ENCODE measurements at places on chromosomes 12 and 14.

- DNase-seq: no peak
Observed at GRCh38 chr12:128339631-128340030, 72.7 kb downstream of the TMEM132C start.

- no peak for DNase-seq
Observed at GRCh38 chr12:6858799-6859198, 6.8 kb downstream of the USP5 start.

GRCh38 chr12:81080431-81080983, 2.6 kb downstream of the ACSS3 start:
- DNase-seq: peak; percentile 20

DNA sequence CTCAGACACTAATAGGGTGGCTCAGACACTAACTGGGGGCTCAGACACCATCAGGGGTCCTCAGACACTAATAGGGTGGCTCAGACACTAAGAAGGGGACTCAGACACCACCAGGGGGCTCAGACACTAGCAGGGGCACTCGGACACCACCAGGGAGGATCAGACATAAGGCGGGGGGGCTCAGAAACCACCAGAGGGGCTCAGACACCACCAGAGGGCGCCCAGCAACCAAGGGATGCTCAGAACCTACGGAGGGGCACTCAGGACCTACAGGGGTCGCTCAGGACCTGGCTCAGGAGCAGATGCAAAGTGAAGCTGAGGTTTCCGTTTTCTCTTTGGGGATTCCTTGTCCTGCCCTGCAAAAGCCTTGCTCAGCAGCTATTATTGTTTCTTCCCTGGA, 448.5 kb downstream of the TMEM121 start:
- DNase-seq: no peak

GRCh38 chr14:100554082-100554677, 33.0 kb downstream of the BEGAIN start:
- peak; percentile 39 for DNase-seq

- DNase-seq: no peak
Observed at GRCh38 chr12:54228471-54228870, 39.7 kb upstream of the SMUG1 start.

GRCh38 chr14:77022236-77022852, 6.2 kb downstream of the IRF2BPL start:
- DNase-seq: no peak

GRCh38 chr12:129193263-129193871, 340.1 kb downstream of the GLT1D1 start:
- DNase-seq: no peak

DNA sequence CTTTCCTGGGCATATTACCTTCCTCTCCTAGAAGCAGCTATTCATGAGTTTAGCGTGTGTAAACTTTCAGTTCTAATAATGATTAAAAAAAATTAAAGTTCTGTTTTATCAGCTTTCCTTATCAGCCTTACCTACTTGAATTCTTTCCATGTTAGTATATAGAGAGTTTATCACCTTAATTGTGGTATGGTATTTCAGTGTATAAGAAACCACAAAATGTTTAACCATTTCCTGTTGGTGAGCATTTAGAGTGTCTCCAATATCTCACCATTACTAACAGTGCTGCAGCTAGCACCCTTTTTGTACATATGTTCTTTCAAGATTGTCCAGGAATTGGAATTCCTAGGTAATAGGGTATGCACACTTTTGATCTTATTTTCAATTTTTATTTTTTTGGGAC, 89.5 kb downstream of the FBXO33 start:
- DNase-seq: no peak

DNA sequence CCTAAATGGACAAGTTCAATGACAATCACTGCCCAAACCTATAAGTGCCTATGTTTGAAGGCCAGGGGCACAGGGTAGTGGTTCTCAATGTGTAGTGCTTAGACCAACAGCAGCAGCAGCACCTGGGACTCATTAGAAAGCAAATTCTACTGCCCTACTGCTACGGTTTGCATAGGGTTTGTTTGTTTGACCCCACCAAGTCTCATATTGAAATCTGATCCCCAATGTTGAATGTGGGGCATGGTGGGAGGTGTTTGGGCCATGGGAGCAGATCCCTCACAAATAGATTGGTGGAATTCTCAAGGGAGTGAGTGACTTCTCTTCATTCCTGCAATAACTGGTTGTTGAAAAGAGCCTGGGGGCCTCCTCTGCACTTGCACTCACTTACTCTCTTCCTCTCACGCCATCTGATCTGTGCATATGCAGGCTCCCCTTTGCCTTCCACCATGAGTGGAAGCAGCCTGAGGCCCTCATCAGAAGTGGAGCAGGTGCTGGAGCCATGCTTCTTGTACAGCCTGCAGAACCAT, 39.5 kb downstream of the PPM1H start:
- DNase-seq: no peak

DNA sequence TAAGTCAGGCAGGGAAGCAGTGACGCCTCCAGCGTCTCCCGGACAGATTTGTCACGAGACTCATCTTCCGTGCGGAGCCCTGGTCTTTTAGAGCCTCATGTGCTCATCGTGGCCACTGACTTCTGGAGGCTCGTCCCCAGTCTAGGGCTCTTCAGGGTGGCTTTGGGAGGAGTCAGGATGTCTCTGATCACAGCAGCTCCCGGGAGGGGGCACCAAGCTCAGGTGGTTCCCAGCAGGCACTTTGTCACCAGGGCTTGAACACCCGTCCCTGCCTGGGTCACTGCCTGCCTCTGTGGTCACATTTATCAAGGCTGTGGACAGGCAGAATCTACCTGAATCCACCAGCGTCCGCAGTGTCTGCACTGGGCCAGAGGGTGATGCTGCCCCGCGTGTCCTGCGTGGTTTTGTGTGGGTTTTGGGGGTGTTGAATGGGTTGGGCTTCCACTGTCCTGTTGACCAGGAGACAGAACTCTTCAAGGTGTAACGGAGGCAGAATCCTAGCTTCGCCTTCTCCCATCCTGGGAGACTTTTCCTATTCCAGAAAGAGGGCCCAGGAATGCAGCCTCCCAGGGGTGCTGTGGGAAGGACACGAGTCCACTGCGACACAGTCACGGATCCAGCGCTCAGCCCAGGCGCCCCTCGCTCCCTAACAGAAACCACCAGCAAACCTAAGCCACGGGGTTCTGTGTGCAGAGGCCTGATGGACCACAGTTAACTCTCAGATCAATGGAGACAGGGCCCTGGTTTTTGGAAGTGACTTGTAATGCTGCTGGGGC, 132.3 kb downstream of the ADGRD1 start:
- DNase-seq: no peak

- no peak for DNase-seq
Observed at GRCh38 chr12:104446646-104447421, 9.9 kb upstream of the CHST11 start.

DNA sequence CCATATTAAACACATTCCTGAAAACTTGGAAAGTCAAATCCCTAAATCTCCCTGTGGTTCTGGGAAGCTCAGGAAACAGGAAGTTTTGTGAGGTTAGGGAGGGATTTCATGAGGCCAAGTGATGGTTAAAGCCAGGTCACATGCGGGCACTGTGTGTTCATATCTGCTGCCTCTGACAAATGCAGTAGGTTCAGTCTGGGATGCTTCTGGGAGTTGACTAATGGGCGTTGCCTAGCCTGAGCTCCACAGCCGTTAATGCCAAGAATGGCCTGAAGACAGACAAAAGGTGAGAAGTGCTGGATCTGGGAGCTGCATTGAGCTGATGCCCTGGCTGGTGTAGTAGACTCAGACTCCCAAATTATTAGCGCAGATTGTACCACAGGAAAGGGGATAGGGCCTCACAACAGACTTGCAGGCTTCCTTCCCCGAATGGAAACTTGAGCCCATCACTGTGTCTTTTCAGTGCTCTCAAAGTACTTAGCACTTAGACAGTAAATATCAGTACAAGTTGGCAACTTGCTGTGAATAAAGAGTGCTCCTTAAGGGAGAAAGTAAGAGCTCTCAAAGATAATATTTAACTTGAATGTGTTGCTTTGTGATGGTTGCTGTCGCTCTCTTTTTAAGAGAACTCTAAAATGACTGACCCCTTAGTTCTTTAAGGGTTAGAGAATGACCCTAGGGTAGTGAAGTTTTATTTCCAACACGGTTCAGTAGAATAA, 17.3 kb downstream of the GSG1 start:
- DNase-seq: no peak

- no peak for DNase-seq
Observed at GRCh38 chr12:70920251-70920851, at the start of gene PTPRR. TSS of gene PTPRR (minus strand) at chr12:70920738. CDS start at chr12:70920390, 348 bp downstream.

- DNase-seq: no peak
Observed at GRCh38 chr12:52137746-52138145, 54.1 kb downstream of the KRT80 start.

DNA sequence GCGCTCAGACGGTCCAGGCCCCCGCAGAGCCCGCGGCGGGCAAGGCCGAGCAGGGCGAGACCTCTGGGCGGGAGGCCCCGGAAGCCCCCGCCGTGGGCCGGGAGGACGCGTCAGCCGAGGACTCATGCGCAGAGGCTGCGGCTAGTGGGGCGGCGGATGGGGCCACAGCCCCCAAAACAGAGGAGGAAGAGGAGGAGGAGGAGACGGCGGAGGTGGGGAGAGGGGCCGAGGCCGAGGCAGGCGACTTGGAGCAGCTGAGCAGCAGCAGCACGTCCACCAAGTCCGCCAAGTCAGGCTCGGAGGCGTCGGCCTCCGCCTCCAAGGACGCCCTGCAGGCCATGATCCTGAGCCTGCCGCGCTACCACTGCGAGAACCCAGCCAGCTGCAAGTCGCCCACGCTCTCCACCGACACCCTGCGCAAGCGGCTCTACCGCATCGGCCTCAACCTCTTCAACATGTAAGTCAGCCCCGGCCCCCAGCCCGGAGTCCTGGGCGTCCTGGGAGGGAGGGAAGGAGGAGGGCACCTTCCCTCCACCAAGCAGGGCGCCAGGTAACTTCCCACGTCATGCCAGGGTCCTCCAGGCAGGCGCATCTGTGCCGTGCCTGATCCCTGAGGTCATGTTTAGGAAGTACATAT, 72.4 kb downstream of the IQSEC3 start:
- DNase-seq: peak; percentile 12

- no peak for DNase-seq
Observed at GRCh38 chr12:18612971-18613370, 124.8 kb downstream of the PLCZ1 start.

DNA sequence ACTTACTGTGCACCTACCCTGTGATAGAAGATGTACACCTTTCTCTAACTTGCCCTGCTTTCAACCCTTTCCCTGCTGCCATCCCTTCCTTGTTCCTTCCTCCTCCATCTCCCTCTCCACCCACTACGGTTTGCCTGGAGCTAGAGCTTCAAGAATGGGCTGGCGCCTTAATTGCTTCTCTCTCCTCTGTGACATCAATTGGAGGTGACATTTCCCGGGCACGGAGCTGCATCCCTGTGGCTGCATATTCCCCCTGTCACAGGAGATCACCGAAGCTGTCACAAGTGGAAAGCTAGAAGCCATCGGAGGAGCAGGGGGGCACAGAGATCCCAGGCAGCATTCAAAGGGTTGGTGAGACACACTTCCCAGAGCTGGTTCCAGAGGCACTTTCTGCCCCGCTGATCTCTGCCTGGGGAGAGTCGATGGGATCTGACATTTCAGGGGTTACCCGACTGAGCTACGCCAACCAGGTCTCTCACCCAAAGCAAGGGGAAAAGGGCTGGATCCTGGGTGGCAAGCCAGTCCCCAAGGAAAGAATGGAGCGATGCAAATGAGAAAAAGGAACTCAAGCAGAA, 604.9 kb downstream of the MED13L start:
- no peak for DNase-seq

DNA sequence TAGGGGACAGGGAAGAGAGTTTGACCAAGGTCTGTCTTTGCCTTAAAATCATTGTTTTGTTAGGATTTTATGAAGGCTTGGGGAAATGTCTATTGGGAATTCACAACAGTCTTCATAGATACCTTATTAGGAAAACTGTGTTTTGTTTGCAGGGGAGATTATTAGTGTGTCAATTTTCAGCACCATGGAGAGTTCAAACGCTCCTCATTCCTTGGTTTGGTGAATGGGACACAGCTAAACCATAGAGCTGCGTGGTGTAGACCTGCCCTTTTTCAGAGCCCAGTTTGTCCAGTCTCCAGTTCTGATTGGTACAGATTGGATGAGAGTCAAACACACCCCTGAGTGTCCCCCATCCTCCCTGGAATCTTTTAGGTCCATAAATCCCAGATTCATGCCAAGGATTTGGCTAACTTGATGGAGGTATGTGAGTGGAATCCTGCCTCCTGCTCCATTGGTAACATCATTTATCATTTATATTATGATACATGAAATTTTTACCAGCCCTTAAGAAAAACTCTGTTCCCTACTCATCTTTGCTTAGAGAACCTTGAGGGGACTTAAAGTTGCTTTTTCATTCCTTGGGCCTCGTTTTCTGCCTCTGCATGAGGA, 12.0 kb downstream of the NGDN start:
- DNase-seq: peak; percentile 47

- DNase-seq: no peak
Observed at GRCh38 chr12:65526311-65526710, 247.8 kb downstream of the MSRB3 start.

DNA sequence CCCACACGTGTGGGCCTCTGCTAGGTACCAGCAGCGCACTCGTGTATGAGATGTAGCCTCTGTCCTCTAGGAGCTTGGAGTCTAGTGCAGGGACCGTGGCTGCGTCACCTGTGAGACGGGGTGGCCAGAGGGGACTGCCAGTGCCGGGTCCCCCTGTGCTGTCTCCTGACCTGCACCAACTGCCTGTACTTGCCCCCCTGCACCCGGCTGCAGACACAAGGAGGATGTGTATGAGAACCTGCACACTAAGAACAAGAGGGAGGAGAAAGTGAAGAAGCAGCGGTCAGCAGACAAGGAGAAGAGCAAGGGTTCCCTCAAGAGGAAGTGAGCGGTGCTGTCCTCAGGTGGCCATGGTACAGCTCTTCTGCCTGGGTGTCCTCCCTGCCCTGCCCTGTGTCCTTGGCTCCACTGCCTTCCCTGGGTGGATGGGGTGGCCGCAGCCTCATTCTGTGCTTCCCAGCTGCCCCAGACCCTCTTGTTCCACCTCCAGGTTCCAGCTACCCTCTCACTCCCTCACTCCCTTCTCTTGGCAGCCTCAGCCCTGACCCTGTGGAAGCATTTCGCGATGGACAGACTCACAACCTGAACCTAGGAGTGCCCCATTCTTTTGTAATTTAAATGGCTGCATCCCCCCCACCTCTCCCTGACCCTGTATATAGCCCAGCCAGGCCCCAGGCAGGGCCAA, 9.6 kb downstream of the PTPN6 start:
- peak; percentile 48 for DNase-seq

DNA sequence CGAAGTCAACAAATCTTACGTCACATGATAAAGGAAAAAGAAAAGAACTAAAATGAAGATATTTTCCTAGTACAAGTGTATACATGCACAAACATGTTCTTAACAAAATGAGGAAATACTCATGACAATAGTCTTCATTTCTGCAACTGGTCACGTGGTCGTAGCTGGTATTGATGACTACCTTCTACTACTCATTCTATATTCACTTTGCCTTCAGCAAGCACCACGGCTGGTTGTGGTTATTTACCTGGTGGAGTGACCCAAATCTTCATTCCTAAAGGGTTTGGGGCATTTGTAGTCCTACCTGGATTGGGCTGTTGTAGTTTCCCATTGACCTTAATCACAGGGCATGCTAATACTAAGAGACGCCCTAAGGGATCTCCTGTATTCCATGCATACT, 51.2 kb downstream of the FIGNL2 start:
- DNase-seq: no peak

GRCh38 chr14:91232603-91233002, 11.9 kb downstream of the GPR68 start:
- no peak for DNase-seq

GRCh38 chr12:64107776-64108175, 114.3 kb downstream of the KICS2 start:
- DNase-seq: no peak

- peak; percentile 31 for DNase-seq
Observed at GRCh38 chr14:68753690-68754089, 39.2 kb downstream of the ZFP36L1 start.

GRCh38 chr14:76298896-76299295, 77.0 kb upstream of the ESRRB start:
- DNase-seq: no peak

Data from fibroblast of pulmonary artery (primary cell).